ENCODE measurements at places on chromosomes 12 and 14.

DNA sequence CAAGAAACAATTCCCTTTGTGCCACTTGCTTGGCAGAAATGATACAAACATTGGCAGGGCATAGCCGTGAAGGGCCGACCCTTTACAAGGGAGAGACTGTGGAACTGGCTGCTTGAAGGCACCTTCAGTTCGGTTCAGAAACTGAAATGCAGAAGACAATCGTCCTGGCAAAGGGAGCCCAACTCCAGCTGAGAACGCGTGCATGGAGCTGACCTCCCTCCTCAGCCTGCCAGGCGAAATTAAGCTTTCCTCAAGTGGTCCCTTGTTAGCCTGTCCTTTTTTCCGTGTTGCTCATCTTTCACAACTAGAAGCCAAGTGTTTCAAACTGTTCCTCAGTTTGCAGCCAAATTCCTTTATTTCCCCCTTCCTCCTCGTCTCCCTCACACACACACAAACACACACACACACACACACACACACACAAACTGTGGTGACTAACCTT lies 8.1 kb downstream of the LGR5 start:
- DNase-seq, result no peak

GRCh38 chr12:108761226-108761625 lies 29.9 kb upstream of the CORO1C start:
- DNase-seq, result no peak

- DNase-seq, result no peak
Measured at GRCh38 chr14:61174441-61174891, 106.7 kb downstream of the TMEM30B start.

GRCh38 chr12:69534389-69534822 lies 50.9 kb upstream of the CCT2 start:
- DNase-seq, result no peak

DNA sequence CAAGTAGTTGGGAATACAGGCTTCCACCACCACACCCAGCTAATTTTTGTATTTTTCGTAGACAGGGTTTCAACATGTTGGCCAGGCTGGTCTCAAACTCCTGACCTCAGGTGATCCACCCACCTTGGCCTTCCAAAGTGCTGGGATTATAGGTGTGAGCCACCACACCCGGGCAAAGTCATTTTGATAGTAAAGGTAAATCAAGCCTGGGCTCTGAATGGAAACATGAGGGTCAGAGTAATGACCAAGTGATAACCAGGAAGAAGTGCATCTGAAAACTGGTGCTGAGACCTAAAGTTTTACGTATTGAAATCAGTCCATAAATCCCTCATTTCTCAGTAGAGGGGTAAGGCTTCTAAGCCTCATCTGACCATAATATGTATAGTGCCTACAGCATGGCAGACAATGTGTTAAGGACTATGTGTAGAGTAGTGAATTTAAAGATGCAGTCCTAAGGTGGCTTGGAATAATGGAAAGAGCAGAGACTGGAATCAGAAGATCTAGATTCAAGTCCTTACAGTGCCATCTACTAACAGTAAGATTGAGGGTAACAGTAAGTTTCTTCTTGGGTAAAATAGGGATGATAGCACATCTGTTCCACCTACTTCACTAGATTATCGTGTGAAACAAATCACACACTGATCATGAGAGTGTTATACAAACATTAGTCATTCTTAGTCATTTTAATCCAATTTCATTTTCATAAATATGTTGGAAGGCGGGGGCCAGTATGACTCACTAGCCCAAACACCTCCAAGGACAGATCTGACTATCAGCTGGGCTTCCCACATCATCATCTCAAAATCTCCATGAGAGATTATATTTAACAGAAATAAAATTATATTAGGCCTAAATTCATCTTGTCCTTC lies 11.2 kb downstream of the MAP4K5 start:
- DNase-seq, result no peak

DNA sequence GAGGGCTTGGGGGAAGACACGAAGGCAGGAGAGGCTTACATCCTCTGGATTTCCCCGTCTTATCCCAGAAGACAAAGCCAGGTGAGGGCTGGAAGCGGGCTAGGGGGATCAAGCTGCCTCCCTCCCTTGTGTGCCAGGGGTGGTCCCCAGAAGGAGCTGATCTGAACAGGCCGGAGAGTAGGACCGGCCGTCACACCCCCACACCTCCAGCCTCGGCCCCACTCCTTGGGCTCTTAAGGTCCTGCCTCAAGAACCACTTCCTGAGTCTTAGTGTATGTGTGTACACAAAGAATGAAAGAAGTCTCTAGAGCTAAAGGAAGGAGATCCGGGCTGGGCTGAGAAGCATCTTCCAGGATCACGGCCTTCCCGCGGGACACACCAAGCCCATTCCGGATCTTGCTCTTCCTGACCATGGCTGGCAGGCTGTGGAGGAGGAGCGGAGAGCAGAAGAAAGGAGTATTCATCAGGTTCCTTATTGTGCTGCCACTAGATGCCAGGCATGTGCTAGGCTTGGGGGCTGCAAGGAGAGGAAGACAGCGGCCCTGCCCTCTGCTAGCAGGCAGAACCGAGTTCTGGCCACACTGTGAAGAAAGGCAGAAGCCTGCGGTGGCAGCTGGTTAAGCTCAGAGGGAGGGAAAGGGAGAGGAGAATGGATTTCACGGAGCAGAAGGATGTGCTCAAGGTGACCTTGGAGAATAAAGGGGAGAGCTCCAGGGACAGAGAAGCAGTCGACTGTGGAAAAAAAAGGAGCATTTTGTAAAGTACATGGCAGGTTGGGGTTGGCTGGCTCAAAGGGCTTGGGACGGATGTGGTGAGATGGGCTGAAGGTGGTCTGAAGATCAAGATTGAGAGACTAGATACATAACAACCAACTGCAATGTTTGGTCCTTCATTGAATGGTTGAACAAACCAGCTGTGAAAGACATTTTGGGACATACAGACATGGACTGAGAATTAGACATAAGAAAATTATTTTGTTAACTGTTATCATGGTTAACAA lies 1.3 kb upstream of the CD63 start:
- DNase-seq, result no peak

DNA sequence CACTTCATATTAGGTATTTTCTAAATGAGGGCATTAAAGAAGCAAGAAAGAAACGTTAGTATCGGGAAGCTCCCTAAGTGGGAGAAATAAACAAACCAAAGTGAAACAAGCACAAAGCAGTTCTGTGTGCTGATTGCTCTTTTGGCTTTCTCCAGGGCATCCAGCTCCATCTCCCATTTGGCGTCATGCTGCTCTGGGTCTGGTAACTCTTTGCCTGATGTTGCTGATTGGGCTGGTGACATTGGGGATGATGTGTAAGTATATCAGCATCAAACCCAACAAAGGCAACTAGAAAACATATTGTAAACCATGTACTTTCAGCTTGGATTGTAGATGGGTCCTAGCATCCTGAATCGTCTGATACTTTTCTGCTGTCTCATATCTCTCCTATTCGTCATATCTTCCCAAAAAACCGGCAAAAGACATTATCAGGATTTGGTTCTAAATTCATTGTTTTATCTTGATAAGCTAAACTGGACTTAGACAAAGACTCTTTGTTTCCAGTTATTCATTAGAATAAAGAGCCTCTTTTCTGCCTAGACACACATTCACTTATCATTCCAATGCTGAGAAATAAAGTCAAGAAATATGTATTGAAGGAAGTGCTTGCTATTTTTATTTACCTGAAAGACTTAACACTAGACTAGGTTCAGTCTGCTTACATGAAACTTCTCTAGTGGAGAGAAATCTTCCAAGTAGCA lies 2.4 kb downstream of the CLEC12B start:
- no peak for DNase-seq

DNA sequence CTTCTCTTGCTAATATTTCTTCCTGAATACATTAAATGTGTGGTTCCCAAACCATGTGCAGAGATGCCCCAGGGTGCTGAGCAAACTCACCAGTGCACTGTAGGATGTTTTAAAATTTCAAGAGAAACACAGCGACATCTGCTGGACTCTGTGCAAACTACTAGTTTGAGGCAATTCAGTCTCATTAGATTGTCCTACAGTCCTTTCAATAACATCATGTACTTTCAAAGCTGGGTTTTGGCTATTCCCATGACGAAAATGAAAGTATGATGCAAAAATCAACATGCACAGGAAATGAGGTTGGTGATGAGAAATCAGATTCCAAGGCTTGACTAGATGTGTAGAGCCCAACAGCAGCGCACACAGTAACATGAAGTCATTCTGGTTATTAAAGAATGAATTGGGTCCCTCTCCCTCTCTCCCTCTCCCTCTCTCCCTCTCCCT lies 66.3 kb downstream of the CLIP1 start:
- DNase-seq, result peak; percentile 1

DNA sequence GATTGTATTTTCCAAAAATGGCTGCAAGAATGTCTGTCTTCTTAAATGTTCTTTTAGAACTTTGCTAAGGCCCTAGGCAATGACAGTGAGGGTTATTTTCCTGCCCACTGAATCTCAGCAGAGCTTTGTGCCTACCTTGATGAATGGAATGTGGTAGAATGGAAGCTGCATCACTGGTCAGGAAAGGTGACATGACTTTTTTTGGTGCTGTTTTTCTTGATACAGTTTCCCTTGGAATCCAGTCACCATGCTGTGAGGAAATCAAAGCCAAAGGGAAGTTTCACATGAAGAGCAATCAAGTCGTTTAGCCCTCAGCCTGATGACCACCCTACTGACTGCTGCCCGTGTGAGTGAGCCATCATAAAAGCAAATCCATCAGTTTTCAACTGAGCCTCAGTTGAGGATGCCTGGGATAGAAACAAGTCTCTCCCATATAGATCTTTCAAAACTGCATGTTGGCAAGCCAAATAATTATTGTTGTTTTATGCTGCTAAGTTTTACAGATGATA lies 886.0 kb upstream of the FBXO33 start:
- no peak for DNase-seq

GRCh38 chr14:61077951-61078720 lies 97.1 kb downstream of the SLC38A6 start:
- no peak for DNase-seq

DNA sequence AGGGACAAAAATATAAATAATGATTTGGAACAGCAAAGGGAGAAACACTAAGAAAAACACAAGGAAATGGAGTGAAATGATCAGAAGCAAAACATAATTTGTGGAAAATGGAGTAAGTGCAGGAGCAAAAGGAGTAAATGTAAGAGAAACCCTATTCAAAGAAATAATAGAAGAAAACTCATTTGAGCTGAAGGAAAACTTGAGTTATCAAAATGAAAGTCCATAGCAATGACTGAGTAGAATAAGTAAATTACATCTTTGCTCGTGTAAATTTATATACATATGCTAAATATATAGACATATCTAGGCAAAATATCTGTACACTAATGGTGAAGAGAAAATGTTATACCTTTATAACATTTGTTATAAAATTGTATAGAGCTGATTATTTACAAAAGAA lies 194.0 kb downstream of the FOXA1 start:
- no peak for DNase-seq

- DNase-seq, result no peak
Measured at GRCh38 chr14:33610121-33610520, 340.8 kb downstream of the EGLN3 start.

- DNase-seq, result no peak
Measured at GRCh38 chr12:47652521-47653234, 53.2 kb downstream of the RPAP3 start.

DNA sequence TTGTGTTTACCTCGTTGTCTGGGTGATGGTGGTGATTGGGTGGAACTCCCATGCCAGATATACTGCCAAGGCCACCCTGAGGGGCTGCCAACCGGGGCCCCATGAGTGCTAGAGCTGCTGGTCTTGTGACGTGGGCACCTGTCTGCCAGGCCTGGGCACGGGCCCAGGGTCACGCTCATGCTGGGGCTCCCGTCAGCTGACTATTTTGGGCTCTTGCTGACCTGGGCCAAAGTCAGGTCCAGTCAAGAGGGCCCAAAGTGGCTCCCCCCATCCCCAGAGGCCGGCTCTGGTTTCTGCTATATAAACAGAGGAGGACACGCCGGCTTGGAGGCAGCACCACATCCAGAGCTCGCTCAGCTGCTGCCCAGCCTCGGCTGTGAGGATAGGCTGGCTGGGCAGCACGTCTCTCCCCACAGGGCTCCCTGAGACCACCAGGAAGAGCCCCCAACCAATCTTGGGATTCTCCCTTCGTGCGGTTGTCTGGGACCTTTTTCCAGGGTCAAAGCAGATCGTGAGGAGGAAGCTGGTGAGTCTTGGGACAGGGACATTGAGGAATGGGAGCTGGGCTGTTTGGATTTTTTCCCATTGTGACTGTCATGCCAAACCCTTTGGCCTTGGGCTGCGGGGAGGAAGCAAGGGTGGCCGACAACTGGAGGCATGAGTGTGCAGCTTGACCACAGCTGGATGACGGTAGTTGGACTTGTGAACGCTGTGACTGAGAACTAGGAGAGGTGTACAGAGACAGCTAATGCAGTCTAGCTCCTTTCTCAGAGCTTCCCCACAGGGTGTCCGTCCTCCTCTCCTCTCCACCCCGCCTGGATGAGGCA lies 7.6 kb upstream of the NR4A1 start:
- no peak for DNase-seq

- DNase-seq, result no peak
Measured at GRCh38 chr12:115323223-115323905, 639.4 kb upstream of the TBX3 start.

DNA sequence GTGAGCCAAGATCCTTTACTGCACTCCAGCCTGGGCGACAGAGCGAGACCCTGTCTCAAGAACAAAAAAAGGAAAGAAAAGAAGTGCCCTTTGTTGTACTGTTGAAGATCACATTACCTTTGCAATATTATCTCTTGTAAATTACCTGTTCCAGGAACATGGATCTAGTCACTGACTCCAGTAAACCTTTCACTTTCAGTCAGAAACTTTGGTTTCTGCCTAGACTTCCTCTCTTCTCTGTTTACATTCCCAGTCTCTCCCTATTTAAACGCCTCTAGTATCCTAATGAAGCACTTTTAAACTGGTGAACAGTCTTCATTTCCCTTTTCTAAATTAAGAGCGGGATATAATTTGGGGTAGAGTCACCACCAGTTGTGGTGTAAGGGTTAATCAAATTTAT lies 12.8 kb downstream of the CHPT1 start:
- no peak for DNase-seq

DNA sequence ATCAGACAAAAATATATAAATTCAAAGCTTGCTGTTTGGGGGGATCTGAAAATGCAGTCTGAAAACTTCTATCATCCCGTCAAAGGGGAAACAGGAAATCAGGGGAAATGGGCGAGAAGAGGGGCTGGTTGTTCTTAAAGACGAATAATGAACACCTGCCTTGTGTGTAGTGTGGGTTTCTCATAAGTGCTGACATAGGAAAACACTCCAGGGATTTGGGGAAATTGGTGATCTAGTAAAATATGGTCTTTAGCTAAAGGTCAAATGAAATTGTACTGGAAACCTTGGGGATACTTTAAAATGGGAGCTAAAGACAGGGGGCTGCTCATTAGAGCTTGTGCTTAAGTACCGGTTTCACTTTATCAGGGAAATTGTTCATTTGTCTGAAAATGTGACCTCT lies 39.6 kb upstream of the PIK3C2G start:
- no peak for DNase-seq

- peak; percentile 67 for DNase-seq
Measured at GRCh38 chr12:92065018-92065499, 80.6 kb downstream of the BTG1 start.

GRCh38 chr14:23067847-23068788 lies 10.8 kb upstream of the CDH24 start:
- DNase-seq, result no peak
